ENCODE measurements at places on chromosomes 1 and 21.
A peak's percentile ranks its signal among the peaks of the same experiment; 100 is the strongest.

GRCh38 chr1:6588893-6589520, 9.2 kb downstream of the ZBTB48 start:
- DNase-seq, result no peak

DNA sequence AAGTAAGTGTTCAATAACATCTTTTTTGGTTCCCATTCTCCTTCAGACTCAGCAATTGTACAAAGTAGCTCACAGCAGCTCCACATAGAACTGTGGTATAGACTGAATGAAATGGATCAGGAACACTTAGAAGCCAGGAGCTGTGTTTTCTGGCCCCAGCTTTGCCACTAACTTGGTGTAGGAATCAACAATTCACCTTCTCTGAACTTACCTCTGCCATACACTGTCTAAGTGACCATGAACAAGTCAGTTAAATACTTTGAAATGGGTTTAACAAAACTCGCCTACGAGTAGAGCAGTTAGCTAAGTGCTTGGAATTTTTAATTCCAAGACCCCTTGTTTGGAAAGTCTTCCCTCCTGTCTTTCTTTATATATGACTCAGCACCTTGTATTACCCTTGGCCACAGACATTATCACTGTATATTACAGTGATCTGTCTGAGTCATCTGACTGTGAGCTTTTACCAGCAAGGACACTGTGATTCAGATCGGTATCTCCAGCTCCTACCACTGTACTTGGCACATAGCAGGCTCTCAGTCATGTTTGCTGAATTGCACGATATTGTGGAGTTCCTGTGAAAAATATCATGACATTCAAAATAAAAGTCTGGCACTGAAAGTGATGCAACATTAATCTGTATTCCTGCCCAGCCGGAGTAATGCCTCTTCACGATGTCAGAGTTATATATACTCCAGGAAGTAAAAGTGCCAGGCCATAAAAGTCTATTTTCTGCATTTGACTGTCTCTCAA, 101.7 kb upstream of the BEND5 start:
- DNase-seq, result no peak

DNA sequence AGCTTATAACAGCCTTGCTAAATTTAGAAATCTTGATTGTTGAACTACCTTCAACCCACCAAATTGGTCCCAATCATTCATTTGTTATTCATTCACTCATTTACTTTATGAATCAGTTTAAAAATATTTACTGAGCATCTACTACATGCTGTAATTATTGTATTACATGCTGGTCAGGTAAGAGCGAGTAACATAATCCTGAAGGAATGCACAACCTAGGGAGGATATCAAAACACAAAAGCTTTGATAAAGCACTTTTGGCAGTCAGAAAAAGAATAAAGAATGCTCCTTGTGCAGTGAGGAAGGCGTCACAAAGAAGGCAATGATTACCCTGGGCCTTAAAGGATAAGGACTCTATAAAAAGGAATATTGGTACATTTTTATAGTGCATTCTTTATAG, 518.9 kb upstream of the NR5A2 start:
- DNase-seq, result no peak

DNA sequence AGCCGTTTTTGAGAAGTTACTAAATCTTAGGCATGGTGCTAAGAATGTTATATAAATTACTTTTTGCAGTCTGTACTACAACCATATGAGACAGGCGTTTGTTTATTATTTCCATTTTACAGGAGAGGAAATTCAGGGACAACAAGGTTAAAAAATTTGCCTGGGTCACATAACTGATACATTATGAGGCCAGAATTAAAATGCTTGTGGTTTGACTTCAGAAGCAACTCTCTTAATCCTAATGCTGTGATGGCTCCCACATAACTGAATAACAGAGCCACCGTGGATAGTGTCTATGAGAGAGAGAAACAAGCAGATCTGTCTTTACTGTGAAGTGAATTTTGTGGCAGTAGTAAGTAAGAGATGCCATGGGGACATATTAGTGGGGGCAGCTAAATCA, 184.9 kb downstream of the NCAM2 start:
- no peak for DNase-seq

DNA sequence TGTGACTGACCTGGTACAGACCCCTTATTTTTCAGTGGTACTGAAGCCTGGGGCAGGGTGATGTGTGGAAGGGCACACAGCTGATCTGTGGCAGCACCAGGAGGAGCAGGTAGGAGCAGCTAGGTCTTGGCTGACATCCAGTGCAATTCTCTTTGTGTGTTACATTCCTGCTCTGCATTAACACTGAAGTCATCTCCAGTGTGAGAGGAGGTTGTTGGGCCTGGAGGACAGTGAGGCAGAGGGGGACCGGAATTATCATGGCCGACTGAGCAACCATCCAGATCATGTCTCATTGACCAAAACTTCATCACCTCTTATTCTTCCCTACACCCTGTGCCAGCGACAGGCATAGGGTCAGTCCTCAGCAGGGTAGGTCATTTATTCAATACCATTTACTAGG, 1.5 kb downstream of the SLAMF8 start:
- DNase-seq, result no peak

GRCh38 chr1:30923597-30923996, 15.0 kb upstream of the SDC3 start:
- DNase-seq, result no peak

DNA sequence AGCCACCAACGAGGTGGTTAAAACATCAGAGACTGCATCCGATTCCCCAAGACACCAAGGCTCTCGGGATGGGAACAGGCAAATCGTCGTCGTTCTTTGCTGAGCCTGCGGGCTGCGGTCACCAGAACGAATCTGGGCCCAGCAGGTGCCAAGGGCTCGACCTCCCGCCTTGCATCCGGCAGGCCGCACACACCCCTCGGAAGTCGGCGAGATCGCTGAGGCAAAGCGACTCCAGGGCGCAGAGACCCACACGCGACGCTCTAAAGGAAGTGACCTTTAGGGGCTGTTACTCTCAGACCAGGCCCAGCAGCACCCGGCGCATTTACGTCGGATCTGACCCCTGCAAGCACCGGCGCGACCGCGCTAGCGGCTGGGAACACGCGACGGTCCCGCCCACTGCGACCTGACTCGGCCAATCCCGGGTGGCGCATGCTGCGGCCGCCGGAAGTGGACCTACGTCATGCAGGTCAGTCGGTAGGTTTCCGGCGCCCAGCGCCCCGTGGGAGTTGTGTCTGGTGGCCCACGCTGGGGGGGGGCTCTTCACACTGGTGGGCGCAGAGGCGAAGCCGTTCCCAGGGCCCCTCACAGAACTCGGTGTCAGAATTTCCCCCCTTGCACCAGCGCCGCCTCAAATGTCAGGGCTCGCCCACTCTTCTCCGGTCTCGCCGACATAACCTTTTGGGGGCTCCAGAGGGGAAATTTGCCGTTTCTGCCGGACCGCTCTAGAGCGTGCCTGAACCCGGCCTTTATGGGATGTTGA, 7.5 kb upstream of the PARK7 start:
- peak; percentile 83 for DNase-seq

GRCh38 chr1:90826834-90827233, 109.7 kb upstream of the BARHL2 start:
- DNase-seq, result no peak

DNA sequence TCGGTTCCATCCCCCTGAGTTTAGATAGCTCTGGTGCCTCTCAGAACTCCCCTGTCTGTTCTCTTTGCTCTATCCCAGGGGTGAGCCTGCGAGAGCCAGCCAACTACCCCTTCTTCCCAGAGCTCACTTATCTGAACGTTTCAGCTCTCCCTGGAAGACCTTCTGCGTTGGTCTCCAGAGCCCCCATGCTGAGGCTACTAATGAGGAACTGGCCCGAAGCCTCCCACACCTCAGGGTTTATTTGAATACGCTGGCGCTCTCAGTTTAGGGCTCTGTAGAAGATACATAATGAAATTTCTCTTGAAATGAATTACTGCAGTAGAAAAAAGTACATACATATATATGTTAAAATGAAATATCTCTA, 43.5 kb downstream of the TCEANC2 start:
- DNase-seq, result no peak

DNA sequence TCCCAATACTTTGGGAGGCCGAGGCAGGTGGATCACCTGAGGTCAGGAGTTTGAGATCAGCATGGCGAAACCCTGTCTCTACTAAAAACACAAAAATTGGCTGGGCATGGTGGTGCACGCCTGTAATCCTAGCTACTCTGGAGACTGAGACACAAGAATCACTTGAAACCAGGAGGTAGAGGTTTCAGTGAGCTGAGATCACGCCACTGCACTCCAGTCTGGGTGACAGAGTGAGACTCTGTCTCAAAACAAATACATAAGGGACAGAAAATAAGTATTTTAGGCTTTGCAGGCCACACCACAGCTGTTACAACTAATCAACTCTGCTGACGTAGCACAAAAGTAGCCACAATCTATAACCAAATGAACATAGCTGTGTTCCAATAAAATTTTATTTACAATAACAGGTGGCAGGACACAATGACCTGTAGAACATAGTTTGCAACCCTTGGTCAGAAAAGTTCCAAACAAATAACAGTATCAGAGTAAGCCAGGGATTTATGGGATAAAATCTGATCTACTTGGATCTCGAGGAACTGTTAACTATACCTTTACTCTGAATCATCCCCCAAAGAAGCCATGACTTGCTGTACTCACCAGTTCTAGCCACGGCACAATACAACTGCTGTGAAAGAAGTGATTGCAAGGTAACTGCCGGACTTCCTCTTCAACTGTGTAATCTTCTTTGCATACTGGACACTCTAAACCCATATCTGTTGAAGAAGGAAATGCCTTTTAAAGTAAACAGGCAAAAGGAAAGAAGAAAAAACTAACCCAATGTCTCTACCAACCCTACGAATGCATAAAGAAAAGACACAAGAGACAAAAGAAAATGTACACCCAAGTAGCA, 28.3 kb downstream of the CD160 start:
- no peak for DNase-seq

GRCh38 chr1:71834601-71835441, 447.5 kb downstream of the NEGR1 start:
- no peak for DNase-seq

DNA sequence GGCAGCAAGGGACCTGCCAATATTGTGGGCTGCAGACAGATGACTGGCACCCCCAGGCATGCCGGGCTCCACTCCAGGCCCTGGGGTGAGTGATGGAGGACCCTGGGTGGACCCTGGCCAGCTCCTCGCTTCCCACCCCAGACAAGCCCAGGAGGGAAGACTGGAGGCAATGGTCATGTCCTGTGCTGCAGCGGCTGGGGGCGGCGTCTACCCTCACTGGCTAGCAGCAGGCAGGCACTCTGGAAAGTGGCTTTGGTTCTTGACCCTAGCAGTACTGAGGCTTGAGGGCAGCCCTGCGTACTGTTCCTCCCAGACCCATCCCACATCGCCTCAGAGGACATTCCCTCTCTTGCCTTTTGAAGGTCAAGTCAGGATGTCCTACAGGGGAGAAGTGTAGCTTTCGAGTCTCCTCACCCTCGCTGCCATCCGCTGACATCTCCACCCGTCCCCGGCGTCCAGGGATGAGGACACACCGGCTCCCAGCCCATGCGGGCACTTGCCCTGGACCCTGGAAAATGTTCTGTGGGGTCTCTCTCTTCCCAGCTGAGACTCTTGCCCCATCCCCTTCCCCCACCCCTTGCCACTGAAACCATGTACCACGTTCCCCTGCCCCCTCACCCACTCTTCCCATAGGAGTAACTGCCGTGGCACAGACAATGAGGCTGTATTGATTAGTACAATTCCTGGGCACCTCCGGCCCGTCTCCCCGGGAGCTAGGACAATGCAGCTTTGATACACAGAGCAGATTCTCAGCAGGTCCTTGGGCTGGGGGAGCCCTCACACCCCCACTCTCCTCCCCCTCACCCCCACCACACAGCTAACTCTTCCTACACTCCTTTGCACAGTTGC, 15.0 kb downstream of the SLC6A9 start:
- DNase-seq, result no peak

DNA sequence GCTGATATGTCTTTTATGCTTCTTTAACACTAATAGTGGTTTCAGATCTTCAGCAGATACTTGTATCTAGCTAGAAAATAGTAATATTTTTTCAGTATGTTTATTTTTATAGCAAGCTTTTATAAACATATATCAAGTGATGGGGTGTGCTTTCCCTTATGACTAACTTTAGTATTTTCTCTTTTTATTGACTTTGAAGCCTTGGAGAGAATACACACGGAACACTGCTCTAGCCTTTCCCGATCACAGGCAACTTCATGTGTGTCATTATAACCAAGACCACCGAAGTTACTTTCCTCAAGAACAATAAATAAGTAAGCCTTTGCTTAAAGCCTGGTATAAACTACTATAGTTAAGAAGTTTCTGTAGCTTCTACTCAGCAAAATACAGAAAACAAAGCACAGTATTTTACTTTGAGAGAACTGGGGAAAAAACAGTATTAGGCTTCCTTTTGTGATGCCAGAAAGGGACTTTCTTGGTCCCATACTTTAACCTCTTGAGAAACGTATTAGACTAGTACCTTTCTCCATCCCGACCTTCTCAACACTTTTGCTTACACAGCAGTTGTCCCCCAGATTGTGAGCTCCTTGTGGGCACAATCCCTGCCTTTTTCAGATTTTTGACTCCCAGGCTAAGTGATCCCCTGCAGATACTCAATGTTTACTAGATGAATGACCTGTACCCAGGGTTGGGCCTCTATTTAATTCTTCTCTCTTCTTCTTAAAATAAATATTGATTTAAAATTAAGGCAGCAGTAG, 3.3 kb downstream of the ADSS2 start:
- DNase-seq, result no peak

DNA sequence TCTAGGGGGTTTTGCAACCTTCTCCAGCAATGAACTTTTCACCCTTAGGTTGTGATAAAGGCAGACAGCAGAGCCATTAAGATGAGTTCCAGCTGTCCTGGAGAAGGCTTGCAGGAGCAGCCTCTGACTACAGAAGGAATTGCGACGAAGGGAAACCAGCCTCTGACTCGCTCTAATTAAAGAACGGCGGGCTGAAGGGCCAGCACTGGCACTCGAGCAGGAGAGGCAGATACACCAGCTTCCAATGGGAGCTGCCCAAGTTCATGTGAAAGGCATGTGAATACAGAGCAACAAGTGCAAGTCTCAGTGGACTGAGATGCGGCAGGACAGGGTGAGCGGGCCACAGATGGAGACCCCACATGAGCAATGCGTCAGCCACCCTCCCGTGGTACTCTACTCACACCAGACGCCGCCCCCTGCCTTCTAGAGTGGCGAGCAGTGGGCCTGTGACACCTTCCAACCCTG, 15.7 kb downstream of the RCC2 start:
- no peak for DNase-seq

DNA sequence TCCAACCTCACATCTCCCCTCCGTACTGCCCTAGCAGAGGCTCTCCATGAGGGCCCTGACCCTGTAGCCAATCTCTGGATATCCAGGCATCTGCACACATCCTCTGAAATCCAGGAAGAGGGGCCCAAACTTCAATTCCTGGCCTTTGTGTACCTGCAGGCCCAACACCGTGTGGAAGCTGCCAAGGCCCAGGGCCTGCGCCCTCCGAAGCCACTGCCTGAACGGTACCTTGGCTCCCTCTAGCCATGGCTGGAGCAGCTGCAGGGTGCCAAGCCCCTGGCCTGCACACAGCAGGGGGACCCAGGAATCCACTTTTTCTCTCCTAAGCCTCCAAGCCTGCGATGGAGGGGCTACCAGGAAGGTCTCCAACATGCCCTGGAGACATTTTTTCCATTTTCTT, 84.2 kb downstream of the PTGER3 start:
- no peak for DNase-seq
